ENCODE measurements at places on chromosomes 1 and 21. TPM values are rescaled to one million over a fixed set of nuclear protein-coding genes. Genes with fewer than 3 reads are reported as not detected.

Gene NHLH1
- not detected for total RNA-seq

Gene AIRE
- not detected for total RNA-seq

Gene CADM3
- total RNA-seq, result 2.1 TPM

Gene SPRR2F
- not detected for total RNA-seq

Gene AP4B1
- total RNA-seq, result 11.7 TPM

Gene RUNX3
- 0.26 TPM for total RNA-seq

Gene PLA2G2A
- total RNA-seq, result not detected

Gene LCE1A
- total RNA-seq, result not detected

Gene IL24
- not detected for total RNA-seq

Gene RXRG
- under 0.01 TPM for total RNA-seq

Measured in fibroblast of lung (primary cell).